Fibroblast of pulmonary artery (primary cell): ENCODE measurements at places on chromosomes 5 and 9.

DNA sequence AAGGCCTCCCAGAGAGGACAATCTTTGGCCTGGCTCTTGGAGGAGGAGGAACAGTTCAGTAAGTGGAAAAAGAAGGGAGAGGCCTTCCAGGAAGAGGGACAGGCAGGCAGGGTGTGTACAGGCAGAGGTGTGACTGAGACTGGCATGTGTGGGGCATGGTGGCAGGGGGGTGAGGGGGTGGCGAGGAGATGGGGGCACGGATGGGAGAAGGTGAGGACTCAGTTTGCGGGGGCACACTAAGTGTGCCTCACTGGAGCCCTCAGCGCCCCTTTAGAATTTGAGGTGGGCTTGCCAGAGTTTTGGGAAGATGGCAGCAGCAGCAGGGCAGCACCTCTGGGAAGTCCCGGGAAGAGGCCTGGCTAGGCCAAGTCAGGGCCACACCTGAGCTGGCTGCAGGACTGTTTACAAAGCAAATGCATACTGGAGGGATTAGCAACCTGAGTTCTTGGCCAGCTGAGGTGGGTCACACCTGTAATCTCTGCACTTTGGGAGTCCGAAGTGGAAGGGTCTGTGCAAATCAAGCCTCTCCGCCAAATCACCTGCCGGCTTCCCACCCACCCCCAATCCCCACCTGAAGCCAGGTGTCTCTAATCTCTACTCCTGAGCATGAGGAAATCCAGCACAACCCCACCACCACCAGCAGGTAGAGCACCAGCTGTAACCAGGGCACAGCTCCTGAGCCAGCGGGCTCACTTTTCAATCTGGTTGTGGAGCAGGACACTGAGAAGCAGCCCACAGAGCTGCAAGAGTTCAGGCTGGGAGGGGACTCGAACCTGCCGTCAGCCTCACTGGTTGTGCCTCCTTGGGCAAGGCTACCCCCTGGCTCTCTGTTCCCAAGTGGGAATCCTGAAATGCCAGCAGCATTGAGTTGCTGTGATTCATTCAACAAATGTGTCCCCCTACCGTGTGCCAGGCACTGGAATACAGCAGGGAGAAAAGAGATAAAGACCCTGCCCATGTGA lies 10.2 kb upstream of the GABRP start:
- no peak for DNase-seq

- DNase-seq: no peak
Measured at GRCh38 chr5:15676591-15676990, 176.6 kb downstream of the FBXL7 start.

DNA sequence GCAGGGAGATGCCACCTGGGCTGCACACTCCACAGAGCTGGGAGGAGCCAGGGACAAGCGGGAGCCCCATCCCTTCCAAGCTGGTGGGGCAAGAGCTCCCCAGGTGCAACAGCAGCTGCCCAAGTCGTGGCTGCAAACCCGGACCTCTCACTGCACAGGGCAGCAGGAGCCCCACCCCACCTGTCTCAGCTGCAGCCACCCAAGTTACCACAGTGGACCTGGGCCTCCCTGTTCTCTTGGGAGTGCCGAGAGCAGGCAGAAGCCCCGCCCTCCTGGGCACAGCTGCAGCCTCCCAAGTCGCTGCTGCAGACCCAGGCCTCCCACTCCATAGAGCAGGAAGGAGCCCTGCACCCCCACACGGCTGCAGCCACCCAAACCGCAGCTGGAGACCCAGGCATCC lies 374.1 kb upstream of the ACO1 start:
- no peak for DNase-seq

DNA sequence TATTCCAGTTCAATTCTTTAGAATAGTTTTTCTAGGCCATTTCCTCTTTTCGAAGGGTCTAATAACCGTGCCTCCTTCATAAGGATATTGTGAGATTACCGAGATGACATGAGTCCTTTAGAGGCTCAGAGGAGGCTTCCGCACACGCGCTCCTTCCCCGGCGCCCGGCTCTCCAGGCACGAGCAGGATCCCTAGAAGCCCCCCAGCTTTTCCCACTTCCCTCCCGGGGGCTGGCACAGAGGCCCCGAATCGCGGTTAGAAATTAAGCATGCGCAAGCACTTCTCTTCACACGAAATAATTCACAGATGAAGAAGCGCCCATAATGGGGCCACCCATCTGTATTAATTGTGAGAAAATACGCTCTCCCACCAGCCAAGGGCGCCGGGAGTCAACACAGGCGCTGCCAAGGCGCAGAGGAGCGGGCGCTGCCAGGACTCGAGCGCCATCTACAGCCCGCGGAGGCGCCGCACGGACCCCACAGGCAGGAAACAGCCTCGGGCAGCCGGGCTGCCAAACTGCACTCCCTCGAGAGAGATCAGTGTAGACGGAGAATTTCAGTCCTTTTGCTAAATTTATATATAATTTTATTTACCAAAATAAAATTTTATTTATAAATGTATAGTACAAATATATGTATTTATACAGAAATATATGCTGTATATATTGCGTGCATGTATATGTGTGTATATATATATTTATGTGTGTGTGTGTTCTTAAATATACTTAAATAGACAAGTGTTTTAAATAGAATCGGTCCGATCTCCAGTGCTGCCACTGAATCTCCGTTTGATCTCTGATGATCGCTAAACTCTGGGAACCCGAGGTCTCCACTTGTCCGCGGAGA lies 258.1 kb upstream of the NFIL3 start:
- peak; percentile 76 for DNase-seq

- no peak for DNase-seq
Measured at GRCh38 chr5:176776916-176777315, 33.4 kb upstream of the UNC5A start.

GRCh38 chr5:42985129-42986037 lies 54.7 kb downstream of the ANXA2R start:
- DNase-seq: peak; percentile 76

- DNase-seq: no peak
Measured at GRCh38 chr5:72380492-72381274, 60.5 kb downstream of the PTCD2 start.

- no peak for DNase-seq
Measured at GRCh38 chr9:125789196-125789595, 42.0 kb downstream of the PBX3 start.

DNA sequence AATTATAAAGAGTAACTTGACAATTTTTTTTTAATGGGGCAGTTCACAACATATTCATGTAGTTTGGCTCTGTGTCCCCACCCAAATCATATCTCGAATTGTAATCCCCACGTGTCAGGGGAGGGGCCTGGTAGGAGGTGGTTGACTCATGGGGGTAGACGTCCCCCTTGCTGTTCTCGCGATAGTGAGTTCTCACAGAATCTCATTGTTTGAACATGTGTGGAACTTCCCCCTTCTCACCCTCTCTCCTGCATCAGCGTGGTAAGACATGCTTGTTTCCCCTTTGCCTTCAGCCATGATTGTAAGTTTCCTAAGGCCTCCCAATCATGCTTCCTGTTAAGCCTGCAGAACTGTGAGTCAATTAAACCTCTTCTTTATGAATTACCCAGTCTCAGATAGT lies 40.7 kb downstream of the FBXW11 start:
- DNase-seq: no peak

- no peak for DNase-seq
Measured at GRCh38 chr5:78449103-78449502, 88.7 kb downstream of the SCAMP1 start.

GRCh38 chr5:114056185-114056538 lies 305.7 kb upstream of the KCNN2 start:
- DNase-seq: no peak

DNA sequence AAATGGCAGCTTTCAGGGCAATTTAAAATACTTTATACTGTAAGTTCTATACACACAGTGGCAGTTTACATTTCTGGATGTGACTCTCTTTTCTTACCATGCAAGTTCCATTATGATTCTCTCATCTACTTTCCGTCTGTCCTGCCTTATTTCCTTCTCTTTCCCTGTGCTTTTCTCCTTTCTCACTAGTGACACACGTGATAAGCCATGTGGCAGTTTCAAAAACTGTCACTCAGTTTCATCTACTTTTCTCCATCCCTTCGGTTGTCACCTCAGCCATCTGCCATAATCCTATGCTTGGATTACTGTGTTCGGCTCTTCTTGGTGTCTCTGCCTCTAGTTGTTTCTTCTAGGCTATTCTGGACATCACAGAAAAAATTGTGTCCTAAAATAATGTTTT lies 46.8 kb upstream of the ATG10 start:
- no peak for DNase-seq
